ENCODE measurements at places on chromosomes 1 and 21.
A peak's percentile ranks its signal among the peaks of the same experiment; 100 is the strongest.

DNA sequence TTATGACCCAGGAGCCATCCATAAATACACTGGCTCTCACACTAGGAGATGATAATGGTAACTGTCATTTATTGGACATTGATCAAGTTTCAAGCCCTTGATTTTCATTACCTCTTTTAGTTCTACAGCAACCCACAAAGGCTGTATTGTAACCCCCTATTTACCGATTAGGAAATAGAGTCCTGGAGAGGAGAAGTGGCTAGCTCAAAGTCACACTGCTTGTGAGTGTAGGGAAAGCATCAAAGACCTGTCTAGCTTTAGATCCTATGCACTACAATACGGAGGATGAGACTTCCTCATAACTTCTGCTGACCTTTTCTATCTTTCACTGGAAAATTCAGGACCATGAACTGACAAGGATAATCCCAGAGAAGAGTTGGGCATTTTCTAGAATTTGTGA, 115.2 kb downstream of the LMX1A start:
- no peak for DNase-seq

GRCh38 chr21:45640888-45641479, 2.5 kb upstream of the PCBP3 start:
- DNase-seq = no peak

GRCh38 chr1:10687782-10688408, 108.6 kb downstream of the CASZ1 start:
- no peak for DNase-seq

DNA sequence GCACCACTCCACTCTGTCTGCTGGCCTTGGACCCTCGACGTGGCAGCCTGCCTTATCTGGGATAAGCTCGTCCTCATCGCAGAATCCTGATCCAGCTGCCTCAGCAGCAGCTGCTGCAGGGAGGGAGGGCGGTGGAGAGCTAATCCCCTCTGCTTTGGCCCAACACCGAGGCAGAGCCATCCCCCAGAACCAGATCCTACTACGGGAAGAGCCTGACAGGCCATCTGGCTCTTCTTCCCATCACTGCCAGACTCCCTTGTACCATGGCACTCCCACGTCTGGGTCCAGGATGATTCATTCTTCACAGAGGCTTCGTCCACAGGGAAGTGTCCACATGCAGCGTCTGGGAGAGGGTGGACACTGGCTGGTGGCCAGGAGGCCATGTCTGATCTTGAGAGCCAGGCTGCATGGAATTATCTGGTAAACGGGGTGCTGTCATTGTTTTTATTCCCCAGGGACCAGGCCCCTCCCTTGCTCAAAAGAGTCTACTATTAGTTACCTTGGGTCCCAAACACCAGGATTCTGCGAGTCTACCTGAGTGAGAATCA, 14.6 kb upstream of the PKP1 start:
- DNase-seq = peak; percentile 73

GRCh38 chr1:79497193-79497773, 490.8 kb upstream of the ADGRL4 start:
- DNase-seq = no peak

GRCh38 chr1:247322442-247322841, 9.2 kb downstream of the ZNF496 start:
- no peak for DNase-seq

DNA sequence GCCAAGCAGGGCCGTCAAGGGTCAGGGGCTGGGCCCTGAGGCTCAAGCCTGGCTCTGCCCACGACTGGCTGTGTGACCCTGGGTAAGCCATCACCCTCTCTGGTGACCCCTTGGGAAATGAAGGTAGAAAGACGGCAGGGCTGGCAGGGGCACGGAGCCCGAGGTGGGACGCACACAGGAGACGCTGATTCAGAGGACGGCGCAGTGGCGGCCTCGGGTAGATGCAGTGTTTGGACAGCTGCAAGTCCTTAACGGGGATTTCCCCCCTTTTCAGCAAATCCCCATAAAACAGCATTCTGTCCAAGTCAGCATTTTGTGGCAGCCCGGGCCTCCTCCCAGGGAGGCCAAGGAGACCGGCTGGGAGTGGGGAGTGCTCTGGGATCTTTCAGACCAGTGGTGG, 16.7 kb downstream of the COL8A2 start:
- no peak for DNase-seq

- DNase-seq = no peak
Measured at GRCh38 chr21:25578056-25578961, 29.0 kb downstream of the MRPL39 start.

- no peak for DNase-seq
Measured at GRCh38 chr1:116762281-116762680, 8.1 kb downstream of the CD2 start.

DNA sequence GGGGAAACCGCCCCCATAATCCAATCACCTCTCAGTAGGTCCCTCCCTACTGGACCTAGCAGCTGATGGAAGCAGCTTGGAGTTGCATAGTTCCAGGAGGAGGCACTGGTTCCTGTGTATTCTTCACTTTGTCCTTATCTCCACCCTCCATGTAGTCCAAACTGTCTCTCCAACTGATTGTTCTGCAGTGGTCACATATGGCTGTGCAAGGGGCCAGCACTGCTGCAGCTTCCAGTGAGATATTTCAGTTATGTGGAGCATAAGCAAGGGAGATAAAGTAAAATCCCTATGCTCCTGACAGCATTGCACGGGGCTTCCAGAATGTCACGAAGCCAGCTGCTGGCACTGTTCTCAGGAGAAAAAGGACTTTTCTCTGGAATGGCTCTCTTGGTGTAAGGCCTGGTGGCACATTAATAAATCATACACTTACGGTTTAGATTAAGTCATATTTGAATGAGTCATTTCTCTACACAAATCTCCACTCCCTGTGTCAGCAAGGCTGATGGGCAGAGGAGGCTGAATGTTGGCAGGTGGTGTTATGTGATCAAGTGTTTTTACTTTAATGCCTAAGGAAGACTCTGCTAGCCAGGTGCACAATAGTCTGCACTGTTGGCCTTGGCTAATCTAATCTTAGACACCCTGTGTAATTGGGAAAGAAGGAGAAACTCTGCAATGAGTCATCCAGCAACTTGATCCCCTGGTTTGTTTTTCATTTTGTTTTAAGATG, 93.4 kb downstream of the KCNK1 start:
- DNase-seq = no peak

DNA sequence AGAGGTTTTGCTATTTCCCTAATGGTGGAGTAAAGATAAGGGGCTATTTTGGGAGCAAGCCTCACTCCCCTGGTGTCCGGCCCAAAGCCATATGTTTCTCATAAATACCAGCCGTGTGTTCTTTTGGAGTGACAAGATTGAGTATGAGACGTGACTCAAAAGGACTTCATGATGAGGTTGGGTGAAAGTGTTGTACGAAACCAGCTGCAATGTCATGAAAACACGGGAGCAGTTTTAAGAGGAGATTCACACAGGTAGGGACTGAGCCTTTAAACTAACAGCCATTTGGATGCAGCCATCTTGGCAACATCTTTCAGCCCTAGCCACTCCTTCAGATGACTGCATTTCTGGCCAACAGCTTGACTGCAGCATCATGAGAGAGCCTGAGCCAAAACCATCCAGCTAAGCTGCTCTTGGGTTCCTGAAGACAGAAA, 532.3 kb upstream of the USP24 start:
- DNase-seq = no peak

- no peak for DNase-seq
Measured at GRCh38 chr1:59366346-59366745, 69.5 kb downstream of the FGGY start.

DNA sequence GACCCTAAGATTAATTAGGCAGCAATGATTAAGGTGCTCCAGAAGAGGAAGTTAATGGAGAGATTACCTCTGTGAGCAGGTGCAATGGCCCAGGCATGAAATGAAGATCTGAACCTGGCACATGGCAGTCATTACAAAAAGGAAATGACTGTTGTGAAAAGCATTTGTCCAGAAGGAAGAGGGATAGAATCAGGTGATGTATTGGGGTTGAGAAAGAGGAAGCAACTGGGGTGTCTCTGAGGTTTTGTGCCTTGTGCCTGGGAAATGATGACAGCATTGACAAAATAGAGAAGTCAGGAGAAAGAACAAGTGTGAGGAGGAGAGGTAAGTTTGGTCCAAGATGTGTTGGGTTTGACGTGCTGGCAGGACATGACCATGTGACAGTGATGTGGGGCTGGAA, 5.6 kb downstream of the CRCT1 start:
- DNase-seq = no peak

DNA sequence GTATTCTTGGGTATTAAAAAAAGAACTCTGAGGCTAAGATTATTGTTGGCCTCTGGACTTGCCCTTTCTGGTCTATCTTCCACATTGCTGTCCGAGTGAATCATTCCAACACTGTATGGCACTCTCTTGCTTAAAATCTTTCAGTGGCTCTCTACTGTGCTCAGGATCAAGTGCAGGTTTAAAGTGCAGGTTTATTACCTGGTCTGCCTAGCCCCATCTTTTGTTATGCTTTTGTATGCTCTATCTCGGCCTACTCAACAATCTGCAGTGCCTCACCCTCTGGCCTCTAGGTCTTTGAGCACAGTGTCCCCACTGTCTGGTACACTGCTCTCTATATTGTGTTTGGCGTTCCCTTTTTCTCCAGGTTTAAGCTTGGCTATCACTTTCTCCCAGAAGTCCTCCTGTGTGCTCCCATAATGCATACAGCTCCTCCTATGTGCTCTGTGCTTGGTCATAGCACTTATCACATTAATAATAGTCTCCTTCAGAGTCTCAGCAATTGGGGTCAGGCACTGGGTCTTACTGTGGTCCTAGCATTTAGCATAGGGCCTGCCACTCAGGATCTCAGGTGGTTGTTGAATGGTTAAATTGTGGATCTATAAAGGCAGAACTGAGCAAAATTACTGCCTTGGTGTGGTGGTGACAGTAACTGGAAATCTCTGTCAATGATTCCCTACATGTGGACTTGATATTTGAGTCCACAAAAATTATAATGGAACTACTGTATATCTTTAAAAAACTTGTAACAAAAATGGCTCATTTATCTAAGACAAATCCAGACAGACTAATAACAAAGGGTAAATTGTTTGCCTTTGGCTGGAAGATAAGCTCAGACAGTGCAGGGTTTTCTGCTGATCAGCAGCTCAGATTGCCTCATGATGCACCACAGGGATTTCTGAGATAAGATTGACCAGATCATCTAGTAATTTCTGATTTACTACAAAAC, 10.6 kb upstream of the LDLRAD1 start:
- DNase-seq = no peak

- no peak for DNase-seq
Measured at GRCh38 chr1:177355575-177355974, 184.8 kb downstream of the BRINP2 start.

DNA sequence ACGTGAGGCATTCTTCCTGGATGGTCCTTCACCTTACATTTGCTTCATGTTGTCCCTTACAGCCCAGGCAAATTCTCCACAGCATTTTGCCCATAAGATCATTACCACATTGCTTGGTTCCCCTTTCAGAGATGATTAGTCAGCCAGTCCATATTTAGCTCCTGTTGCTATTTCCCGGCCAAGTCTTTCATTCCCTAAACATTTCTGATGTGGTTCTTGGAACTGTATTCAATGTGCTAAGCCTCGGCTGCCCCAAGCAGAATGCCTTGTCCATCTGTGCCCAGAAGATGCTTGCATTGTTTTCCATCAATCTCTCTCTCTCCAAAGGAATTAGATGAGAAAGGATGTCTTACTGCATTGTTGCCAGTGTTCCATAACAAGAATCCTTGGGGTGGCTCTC, 420.9 kb upstream of the CAMK1G start:
- no peak for DNase-seq

DNA sequence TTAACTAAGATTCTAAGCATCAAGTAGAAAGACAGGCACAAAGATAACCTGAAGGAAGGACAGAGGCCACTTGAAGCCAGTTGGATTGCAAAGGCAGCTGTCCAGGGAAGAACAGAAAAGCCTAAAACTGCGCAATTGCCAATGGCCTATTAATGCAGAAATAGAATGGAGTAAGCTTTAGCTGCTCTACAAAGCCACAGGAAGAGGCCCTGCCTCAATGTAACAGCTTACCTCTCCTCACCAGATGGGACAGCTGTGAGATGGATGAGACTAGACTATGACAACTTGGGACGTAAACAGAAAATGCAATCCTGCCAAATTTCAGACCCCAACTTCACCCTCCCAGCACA, 176.5 kb downstream of the EIF4G3 start:
- no peak for DNase-seq

GRCh38 chr1:150002217-150002616, 8.3 kb downstream of the OTUD7B start:
- no peak for DNase-seq

GRCh38 chr1:51565009-51565408, 45.9 kb upstream of the EPS15 start:
- DNase-seq = no peak

DNA sequence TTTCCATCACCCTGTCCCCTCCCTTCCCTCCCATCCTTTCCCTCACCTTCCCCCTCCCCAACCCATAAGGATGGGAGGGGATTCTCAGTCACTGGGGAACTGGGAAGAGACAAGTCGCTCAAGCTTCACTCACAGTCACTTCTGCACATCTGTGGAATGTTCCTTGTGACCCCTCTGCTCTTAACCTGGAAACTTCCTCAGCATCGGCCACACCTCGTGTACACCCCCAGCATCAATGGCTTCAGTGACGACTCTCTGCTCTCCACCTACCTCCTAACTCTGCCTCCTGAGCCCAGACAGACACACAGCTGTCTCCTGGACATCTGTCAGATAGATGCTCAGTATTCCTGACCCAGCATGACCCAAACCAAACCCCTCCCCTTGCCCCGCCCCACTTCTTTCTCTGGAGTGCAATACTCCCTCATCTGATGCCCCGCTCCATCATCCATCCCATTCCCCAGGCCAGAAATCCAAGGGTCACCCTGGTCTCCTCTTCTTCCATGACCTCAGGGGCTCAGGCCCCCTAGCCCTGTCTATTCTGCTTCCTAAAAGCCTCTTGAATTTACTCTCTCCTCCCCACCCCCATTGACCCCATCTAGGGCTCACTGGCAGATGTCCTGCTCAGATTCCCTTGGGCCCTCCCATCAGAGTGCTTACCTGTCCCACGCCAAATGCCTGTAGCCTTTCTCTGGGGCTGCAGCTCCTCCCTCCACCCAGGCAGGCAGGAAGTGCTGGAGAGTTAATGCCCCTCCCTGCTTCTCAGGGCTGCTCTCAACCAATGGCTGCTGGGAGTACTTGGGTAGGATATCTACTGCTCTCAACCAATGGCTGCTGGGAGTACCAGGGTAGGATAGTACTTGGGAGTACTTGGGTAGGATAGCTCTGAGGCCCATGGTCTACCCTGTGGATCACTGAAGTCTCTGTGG, 83.1 kb upstream of the CSF3R start:
- DNase-seq = no peak

- DNase-seq = no peak
Measured at GRCh38 chr1:68145418-68146126, 86.8 kb downstream of the WLS start.

GRCh38 chr1:167685844-167686243, 35.9 kb upstream of the MPZL1 start:
- DNase-seq = no peak

DNA sequence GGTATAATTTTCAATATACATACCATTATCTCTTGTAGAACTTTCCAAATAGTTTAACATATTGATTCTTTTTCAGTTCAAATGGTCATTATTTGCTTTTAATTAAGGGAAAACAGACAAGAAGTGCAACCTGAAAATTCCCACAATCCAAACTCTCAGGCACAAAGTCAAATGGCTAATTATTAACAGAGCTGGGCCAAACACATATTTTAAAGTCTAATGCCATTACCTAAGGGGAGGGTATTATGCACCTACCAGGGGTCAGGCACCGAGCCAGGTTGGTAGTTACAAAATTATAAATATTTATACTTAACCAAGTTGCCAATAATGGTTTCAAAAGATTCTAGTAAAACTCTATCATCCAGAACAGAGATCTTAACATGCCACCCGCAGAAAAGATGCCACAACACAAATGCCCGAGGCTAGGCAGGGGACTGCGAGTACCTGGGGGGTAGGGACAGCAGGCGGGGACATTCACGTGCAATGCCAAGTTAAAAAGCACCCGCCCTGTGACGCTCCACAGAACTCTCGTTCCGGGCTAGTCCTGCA, 15.0 kb downstream of the LBR start:
- DNase-seq = no peak

All from right forelimb (tissue), 1 donor.